ENCODE measurements at places on chromosomes 2 and 18.

DNA sequence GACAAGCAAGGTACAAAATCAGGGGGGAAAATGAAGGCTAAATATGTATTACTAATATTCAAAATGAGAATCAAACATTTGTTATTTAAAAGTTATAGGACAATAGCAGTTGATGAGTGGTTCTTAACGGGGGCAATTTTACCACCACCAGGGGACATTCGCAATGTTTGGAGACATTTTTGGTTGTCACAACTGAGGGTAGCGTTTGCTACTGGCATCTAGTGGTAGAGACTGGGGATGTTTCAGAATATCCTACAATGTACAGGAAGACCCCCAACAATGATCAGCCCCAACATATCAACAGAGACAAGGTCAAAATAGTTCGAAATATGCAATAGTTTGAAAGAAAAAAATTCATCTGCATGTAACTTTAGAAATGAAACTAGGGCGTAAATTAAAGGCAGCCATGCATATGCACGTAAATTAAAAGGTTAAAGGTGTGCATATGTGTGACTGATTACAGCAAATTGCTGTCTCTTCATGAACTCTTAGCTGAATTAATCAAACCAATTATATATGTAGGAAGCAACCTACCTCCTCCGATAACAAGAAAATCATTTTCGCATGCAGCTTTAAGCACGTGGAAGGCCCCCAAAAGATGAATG lies 61.2 kb upstream of the CUL3 start:
- DNase-seq, result no peak

- DNase-seq, result no peak
Measured at GRCh38 chr2:175308005-175308404, 126.5 kb upstream of the ATP5MC3 start.

DNA sequence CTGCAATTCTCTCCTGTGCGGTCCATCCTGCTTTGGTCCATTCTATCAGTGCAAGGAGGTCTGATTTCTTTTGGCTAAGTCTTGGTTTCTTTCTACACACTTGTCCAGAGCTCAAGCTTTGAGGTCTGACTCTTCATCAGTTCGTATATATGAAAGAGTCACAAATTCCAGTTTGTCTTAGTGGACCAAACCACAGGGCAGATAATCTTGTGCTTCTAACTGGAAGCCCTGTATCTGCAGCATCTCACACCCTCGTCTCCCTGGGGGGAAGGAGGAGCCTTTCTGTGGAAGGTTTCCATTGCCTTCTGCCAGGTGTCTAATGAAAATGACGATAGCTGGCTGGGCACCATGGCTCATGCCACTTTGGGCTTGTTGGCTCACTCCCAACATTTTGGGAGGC lies 148.5 kb downstream of the SPP2 start:
- DNase-seq, result no peak

DNA sequence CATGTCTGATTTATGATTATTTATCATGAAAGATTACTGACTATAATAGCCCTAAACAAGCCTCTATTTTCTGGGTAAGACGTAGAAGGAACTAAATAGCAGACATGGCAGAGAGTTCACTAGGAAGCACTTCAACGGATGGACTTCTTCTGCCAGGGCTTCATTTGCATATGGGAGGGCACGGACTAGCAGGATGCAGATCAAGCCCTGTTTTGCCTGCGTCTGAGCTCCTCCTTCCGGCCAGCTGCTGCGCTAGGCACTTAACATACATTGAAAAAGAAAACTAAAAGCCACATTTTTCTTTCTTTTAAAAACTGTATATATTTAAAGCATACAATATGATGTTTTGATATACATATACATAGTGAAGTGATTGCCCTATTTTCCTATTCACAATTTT lies 340.0 kb upstream of the MEX3C start:
- DNase-seq, result no peak

- DNase-seq, result no peak
Measured at GRCh38 chr2:60424233-60424632, 129.2 kb downstream of the BCL11A start.

Data from activated CD8-positive, alpha-beta memory T cell treated with anti-CD3 and anti-CD28 coated beads, Interleukin-2, amount 50 U/mL, for 4 hours (primary cell).